ENCODE measurements at places on chromosomes 2 and 18.

DNA sequence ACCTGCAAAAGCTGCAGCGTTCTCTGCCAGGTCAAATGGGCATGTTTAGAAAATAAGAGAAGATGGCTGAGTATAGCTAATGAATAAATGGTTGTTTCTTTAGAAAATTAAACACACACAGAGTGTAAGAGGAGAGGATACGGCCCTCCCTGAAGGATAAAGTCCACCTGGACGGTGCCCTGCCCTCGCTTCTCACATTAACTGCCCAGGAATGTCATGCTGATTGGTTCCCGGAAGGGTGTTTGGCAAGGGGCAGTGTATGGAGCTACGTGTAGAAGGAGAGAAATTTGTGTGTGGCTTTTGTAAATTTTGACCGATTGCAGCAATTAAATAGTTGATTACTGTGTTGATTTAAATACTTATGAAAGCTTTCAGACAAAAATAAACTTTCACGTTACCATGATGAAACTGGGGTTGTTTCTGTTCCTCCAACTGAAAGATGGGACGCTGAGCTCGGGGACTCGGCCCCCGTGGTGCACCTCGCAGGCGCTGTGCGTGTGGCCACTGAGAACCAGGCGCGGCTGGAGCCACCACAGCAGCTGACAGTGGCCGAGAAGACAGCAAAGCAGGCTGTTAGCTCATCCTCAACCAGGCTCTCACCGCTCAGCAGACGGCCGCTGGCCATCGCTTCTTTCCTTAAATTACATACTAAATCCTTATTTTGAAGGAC is 22.7 kb downstream of the MPPE1 start:
- DNase-seq, result no peak

GRCh38 chr2:217438821-217439220 is 564.0 kb downstream of the TNS1 start:
- DNase-seq, result no peak

- DNase-seq, result no peak
These were observed 36.7 kb downstream of the PKP4 start for GRCh38 chr2:158493458-158493857.

- no peak for DNase-seq
These were observed 278.7 kb downstream of the MBD5 start for GRCh38 chr2:148299616-148300015.

GRCh38 chr18:72638376-72638775 is 94.2 kb upstream of the CBLN2 start:
- no peak for DNase-seq

Data from stimulated activated naive CD8-positive, alpha-beta T cell treated with anti-CD3 and anti-CD28 coated beads, Interleukin-15, Interleukin-2, amounts not matched to agents 100 U/mL and 50 U/mL, for 24 hours (primary cell).